Stimulated activated CD8-positive, alpha-beta memory T cell treated with anti-CD3 and anti-CD28 coated beads, Interleukin-4, amount 100 ng/mL, for 4 hours (primary cell): ENCODE measurements at places on chromosomes 1 and 21.
A peak's percentile ranks its signal among the peaks of the same experiment; 100 is the strongest.

- no peak for DNase-seq
These were observed at the start of gene CELSR2 for GRCh38 chr1:109248797-109249629. TSS of gene CELSR2 (plus strand) at chr1:109249539. CDS start at chr1:109250080, 541 bp downstream.

DNA sequence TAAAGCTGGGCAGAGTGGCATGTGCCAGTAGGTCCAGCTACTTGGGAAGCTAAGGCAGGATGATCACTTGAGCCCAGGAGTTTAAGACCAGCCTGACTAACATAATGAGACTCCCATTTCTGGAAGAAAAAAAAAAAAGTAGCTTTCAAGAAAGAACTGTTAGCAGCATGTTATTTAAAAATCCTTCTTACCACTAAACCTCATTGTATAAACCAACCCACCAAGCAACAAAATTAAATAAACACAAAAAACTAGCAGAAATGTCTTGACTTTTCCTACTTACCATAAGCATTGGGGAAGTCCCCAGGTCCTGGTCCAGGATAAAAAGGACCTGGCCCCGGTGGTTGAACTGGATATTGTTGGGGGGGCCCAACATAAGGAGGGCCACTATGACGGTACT lies 192.9 kb upstream of the HP1BP3 start:
- DNase-seq: no peak

GRCh38 chr1:235411489-235412486 lies 44.6 kb downstream of the TBCE start:
- DNase-seq: no peak

- DNase-seq: no peak
These were observed 9.6 kb downstream of the ENSA start for GRCh38 chr1:150619576-150620509.

DNA sequence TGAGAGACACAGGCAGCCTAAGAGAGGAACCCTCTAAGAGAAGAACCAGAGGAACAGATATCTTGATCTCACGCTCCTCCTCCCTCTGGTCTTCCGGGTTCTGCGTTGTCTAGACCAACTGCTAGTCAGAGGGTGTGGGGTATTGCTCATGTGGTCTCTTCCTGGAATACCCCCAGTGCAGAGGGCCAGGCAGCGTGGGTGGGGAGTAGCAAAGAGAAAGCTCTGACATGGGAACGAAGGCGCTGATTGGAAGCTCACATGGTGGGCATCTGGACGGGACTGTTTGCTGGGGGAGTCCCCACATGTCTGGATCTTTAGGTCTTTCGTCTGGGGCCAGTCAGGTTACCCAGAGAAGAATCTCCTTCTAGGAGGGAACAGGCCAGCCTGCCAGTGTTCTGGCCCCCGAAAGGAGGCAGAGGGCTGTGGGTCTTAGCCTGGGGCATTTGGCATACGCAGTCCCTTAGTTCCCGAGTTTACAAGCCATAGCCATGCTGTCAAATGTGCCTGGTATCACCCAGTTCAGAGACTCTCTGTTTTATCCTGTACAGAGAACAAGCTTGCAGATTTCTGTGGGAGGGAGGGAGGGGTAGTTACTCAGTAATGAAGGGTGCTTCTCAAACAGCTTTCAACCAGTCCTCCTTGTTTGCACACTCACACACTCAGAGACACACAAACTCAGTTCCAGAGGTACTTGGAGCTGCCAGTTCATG lies 18.3 kb upstream of the IL6R start:
- peak; percentile 69 for DNase-seq

GRCh38 chr1:204241050-204241449 lies 27.3 kb upstream of the GOLT1A start:
- DNase-seq: no peak

- no peak for DNase-seq
These were observed 39.6 kb upstream of the KANK4 start for GRCh38 chr1:62358665-62359373.

- no peak for DNase-seq
These were observed 15.7 kb upstream of the ETS2 start for GRCh38 chr21:38790059-38790458.

DNA sequence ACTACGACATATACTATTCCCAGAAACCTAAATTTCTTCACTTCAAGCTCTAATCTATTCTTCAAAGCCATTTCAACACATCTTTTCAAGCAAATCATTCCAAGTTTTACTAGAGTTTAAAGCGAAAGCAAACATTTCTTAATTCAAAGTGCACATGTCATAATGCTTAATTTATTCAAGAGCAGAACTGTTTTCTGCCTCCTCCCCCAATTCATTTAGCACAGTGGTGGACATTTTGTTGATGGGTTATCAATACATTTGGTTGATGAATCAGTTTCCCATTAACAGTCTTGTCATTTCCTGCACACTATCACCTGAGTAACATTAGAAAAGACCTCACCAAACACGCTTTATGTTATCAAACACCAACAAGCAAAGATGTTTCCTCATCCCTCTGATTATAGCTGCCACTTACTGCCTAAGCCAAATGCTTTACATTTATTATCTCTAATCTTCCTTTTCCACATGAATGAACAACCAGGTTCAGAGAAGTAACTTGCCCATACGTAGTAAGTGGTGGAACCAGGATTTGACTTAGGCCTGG lies 2.0 kb downstream of the SRSF4 start:
- DNase-seq: no peak

- no peak for DNase-seq
These were observed 73.3 kb downstream of the CNIH3 start for GRCh38 chr1:224689374-224689773.

DNA sequence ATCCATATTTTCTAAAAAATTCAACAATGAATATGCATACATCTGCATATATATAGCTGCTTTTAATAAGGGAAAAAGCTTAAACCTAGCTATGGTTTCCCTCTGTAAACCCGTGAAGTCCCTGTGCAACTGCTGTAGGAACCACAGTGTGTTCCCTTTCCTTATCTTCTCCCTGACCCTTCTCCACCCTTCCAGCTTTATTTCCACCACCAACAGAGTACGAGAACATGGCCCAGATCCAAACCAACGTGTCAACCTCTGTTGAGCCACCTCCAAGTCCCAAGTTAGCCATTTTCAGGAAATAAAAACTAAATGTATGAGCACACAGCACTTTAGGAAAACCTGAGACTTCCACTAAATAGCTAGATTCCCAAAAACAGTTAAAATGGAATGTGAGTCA lies 20.3 kb downstream of the SUSD4 start:
- no peak for DNase-seq

- no peak for DNase-seq
These were observed 6.5 kb upstream of the LMNA start for GRCh38 chr1:156108057-156108456.

- DNase-seq: no peak
These were observed 522.6 kb downstream of the ADGRL2 start for GRCh38 chr1:82323144-82323841.

DNA sequence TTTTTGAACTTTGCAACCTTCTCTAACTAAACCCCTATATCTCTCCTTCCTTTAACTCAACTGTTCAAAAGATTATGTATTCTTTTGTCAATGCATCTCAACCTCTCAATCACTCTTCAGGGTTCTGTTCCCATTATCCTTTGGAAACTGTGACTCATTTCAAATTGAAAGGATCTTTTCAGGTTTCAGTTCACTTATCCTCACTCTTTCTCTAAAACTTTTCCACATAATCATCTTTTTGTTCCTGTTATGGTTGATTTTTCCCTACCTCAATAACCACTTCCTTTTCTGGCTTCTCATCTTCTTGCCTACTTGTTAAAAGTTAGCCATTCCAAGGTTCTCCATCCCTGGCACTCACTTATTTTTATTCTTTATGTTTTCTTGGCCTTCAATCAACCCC lies 56.2 kb upstream of the NUF2 start:
- DNase-seq: no peak

DNA sequence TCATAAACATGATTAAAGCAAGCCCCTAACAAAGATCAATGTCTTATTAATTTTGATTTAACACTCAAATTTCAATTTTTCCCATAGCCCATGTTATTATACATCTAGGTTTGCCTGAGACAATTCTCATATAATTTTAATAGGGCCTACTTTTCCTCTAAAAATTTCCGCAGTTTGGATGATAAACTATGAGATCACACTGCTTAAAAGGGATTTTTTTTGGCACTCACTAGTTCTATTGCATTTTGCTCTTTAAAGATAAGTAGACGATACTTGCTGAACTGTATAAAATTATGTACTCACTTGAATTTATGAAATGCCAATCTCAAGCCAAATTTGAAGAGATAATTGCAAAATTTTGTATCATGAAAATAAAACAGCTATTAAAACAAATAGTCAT lies 480.4 kb upstream of the ZRANB2 start:
- no peak for DNase-seq

DNA sequence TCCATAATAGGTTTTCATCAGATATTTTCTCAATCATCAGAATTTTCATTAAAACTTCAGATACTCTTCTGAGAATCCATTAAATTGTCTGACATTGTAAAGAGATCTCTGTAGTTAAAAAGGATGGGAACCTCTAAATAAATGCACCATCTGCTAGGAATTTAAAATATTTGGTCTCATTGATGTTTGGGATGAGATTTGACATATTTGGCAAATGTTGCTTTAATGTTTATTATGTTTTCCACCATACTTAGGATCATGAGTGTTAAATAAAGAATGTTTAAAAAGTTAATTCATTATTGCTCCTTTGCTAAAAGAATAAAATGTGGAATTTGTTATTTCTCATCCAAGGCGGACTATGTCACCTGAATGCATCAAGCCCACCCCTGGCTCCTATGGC lies 85.5 kb upstream of the VANGL1 start:
- no peak for DNase-seq

DNA sequence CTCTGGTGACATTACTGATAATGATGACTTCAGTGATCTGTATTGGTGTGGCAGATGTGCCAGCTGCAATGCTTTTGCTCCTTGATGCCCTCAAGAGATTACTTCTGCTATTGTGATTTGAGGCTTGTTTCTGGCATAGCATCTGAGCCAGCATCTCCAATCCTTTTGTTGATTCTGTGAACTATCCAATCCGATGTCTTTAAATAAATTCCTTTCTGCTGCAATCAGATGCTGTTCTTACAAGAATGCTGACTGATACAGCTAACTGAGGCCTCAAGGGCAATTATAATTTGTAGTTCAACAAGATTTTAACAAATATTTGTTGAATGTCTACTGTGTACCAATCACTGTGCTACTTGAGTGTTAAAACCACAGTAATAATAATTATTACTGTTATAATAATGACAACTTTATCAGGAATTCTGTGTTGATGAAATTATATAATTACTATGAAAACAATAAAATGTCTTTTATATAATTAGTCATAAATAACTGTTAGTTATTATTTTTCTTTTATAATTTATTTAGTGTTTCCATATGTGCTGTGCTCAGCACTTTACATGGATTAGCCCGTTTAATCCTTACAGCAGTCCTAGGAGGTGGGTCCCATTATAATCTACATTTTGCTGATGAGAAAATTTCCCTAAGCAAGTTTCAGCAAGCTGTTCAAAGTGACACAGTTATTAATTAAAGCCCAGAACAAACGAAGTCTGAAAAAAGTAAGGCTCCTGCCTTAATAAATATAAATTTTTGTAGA lies 308.2 kb downstream of the BRINP3 start:
- DNase-seq: no peak

DNA sequence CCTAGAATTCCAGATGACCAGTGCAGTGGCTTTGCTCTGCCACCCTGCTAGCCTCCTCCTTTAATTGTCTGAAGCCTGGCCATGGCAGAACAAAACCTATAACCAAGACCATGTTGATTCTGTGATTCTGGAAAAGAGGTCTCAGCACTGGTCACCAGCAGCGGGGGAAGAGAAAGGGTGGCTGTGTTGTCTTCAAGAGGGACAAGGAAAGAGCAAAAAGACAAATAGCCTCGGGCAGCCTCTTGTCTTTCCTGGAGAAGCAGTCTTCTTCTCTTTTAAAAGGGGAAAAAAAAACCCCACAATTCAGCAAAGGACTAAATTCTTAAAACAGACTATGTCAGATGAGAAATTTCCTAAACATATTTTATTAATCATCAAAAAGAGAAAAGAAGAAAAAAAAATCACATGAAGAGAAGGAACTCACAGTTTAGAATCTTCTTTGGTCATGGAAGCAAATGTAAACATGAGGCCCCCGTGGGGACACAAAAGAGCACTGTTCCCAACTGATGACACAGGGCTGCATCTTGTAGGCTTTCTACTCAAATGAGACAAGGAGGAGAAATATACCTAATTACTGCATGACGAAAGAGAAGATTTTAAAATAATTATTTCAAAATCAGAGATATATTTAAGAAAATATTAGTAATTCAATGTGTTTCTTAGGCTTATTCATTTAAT lies 36.3 kb upstream of the RAP1GAP start:
- no peak for DNase-seq

- no peak for DNase-seq
These were observed 258.3 kb upstream of the KAZN start for GRCh38 chr1:14340002-14340785.

DNA sequence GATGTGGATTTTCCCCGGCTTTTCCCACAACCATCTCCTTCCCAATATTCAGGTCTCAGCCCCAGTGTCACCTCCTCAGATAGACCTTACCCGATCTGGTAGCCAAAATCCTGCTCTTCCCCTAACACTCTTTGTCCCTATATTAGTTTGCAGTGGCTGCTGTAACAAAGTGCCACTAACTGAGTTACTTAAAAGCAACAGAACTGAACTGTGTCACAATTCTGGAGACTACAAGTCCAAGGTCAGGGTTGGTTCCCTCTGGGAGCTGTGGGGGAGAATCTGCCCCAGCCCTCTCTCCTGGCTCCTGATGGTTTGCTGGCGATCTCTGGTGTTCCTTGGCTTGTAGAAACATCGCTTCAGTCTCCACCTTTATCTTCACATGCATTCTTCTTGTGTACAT lies 64.0 kb downstream of the NENF start:
- DNase-seq: no peak

GRCh38 chr1:201422026-201422425 lies 496 bp upstream of the TNNI1 start:
- no peak for DNase-seq

DNA sequence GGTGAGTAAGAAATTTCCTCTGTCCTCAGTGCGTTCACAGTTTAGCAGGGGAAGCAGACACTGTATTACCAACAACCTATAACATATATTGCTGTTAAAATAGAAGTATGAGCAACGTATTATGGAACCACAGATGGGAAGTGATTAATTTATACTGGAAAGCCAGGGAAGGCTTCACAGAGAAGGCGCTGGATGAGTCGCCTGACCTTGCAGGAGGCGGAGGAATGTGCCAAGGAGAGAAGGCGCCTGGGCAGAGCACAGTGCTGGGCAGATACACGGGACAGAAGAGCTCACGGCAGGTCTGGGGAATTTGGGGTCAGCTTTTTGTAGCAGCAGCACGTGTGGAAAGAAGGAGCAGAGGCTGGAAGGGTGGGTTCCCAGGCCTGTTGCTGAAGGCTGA lies 116.3 kb downstream of the DHRS3 start:
- DNase-seq: no peak

GRCh38 chr1:160567858-160568682 lies 11.2 kb downstream of the CD84 start:
- DNase-seq: peak; percentile 20

DNA sequence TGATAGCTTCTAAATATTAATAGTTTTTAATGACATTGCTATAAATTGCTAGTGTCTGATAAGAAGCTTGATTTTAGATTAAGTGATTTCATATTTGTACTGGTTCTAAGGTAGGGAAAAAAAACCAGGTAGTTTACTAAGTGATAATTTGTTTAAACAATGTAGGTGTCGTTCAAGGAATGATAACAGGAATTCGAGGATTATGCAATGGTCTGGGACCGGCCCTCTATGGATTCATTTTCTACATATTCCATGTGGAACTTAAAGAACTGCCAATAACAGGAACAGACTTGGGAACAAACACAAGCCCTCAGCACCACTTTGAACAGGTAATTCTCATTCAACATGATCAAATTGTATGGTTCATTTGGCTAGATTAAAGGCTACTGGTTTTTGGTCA lies 52.4 kb downstream of the SASS6 start:
- DNase-seq: no peak
